Stimulated activated naive CD8-positive, alpha-beta T cell treated with anti-CD3 and anti-CD28 coated beads, Interleukin-15, Interleukin-2, amounts not matched to agents 100 U/mL and 50 U/mL, for 24 hours (primary cell): ENCODE measurements at places on chromosomes 4 and X.
A peak's percentile ranks its signal among the peaks of the same experiment; 100 is the strongest.

DNA sequence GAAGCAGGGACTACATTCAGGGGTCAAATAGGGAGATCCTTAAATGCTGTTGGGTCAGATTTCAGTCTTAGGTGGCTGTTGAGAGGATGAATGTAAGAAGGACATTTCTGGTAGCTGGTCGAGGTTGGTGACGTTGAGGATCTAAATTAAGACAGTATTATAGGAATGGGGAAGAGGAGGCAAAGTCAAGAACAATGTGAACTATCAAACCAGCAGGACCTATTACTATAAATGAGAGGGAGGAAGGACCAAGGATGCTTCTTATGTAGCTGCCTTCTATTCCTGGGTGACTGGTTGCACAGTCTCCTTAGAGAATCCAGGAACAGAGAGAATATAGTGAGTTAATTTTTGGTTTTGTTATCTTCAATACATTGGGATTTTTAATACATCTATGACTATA is 118.5 kb upstream of the BMPR1B start:
- no peak for DNase-seq

- DNase-seq = no peak
These were observed 108.3 kb downstream of the AFAP1 start for GRCh38 chr4:7831330-7831729.

GRCh38 chrX:45774961-45775360 is 574.3 kb upstream of the DIPK2B start:
- no peak for DNase-seq

DNA sequence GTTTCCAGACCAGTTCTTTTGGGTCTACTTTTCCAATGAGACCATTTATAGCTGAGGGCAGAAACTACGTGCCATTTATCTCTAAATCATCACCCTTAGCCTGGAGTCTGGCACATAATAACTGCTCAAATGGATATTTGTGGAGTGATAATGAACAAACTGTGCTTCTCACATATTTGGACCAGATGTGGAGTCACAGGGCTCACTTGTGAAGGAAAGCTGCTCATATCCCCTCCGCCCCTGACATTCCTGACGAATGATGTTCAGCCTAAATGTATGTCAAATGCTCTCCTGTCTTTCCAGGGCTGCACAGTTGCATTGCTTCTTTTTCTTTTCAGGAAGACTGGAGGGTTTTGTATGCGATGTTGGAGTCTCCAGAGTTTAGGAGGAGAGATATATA is 110.1 kb downstream of the GBA3 start:
- no peak for DNase-seq

DNA sequence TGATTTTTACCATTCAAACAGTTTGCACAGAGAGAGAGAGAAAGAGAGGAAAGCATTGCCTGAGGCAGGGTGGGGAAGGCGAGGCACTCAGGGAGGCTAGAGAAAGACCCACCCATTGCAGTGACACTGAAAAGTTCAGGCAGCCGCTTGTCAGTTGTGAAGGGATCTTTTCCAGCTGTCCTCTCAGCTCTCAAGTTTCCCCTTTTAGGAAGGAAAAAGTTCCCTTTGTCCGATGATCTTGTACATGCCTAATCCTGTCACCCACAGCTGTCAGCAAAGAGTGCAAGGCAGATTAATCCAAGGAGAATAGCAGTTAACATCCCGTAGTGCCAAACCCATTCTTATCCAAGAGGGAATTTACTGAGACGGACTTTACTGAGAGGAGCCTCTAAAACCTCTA is 255.0 kb downstream of the MAGEB5 start:
- no peak for DNase-seq

DNA sequence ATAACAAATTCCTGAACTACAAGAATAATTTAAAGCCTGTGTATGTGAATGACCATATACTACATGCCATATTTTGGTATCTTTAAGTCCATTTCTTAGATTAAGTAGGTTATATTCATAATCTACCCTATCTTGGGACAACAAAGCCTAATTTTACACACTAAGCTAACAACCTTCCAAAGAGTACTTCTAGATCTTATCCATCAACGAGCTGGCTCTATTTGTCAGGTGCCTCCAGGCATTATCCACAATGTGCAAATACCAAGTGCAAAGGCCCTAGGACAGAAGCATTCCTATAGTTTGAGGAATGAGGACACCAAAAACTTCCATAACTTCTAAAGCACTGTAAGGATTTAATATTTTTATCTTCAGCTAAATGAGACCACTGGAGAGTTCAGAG is 3.5 kb downstream of the SLBP start:
- no peak for DNase-seq

DNA sequence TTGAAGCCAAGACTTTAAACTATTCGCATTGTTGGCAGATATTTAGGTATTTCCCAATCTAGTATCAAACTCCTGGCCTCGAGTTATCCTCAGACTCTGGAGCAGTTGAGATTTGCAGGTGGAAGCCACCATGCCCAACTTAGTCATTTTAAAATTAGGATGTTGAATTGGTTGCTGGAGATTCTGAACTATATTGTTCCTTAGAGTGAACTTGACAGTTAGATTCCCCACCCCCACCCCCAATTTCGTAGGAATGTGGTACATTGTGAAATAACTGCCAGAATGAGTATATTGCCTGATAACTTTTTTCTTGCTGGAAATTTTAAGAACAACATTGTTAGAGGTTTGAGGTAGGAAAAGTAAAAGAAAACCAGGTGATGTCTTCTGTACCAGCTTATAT is 2.3 kb downstream of the NOCT start:
- no peak for DNase-seq

- no peak for DNase-seq
These were observed 112.3 kb downstream of the PCDH19 start for GRCh38 chrX:100297728-100298127.

- no peak for DNase-seq
These were observed 7.8 kb upstream of the ZBTB33 start for GRCh38 chrX:120242813-120243212.

- DNase-seq = no peak
These were observed 142.4 kb downstream of the TMEM164 start for GRCh38 chrX:110145311-110145710.

GRCh38 chrX:23861215-23861896 is 46.4 kb downstream of the APOO start:
- peak; percentile 5 for DNase-seq

DNA sequence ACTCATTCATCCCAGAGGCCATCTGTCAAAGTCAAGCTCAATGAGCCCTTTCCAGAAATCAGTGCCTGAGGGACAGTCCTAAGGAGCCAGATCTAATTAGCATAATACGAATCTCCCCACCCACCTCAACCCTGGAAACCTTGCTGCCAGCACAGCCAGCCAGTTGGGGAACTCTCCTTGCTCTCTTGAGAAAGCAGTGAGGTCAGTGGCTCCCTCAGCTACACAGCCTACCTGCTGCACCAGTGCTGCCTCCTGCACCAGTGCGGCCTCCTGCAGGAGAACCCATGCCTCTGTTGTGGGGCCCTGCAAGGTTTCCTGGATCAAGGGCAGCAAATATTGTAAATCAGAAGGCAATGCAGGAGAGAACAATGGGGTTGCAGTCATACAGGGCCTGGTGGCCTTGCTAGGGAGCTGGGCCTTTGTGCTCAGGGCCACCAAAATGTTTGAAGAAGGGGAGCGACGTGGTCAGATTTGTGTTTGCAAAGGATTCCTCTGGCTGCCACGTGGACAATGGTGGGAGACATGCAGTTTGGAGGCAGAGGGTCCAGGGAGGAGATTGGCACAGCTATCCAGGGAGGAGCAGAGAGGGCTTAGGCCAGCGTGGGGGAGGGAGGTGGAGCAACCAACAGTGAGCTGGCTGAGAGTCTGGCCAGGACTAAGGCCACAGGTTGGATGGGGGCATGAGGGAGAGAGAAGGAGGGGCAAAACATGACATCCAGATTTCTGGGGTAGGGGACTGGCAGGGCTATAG is 124.3 kb upstream of the MAMLD1 start:
- DNase-seq = no peak

GRCh38 chrX:55142919-55143310 is 54.1 kb downstream of the PAGE2 start:
- no peak for DNase-seq

DNA sequence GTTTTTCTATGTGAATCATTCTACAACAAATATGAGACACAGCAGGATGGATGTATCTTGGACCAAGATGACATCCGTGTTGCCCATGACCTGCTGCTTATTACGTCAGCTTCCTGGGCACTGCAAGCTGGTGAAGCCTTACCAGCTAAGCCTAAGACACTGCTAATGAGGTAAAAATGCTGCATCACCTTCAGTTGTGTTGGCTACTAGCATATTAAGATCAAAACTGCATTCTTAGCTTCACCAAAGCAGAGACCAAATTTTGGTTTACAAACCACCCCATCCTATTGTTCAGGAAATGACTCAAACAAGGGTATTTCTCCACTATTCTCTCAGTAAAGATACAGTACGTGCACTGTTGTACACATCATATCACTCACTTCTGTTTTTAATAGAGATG is 50.3 kb downstream of the MAML3 start:
- peak; percentile 39 for DNase-seq

GRCh38 chr4:185183622-185184281 is 20.0 kb downstream of the CFAP97 start:
- peak; percentile 77 for DNase-seq

- no peak for DNase-seq
These were observed 328.8 kb downstream of the ADAM29 start for GRCh38 chr4:175246941-175247340.

DNA sequence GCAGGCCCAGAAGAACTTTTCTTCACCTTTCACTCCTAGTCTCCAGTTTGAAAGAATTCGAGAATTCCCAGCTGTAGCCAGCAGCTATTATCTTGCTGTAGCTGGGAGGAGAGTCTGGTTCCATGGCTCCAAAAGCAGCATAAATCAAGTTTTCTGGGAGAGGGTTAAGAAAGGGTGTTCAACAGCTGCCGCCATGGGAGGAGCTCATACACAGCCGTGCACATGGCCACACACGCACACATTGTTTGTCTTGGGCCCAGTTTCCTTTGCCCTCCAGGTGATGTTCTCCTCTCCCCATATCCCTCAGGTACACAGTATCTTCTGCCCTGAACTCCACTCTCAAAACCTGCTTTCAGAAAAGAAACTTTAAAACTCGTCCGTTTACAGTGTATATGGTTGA is 4.1 kb upstream of the GPC3 start:
- DNase-seq = no peak

- no peak for DNase-seq
These were observed 247.1 kb upstream of the ETNPPL start for GRCh38 chr4:109009909-109010308.

DNA sequence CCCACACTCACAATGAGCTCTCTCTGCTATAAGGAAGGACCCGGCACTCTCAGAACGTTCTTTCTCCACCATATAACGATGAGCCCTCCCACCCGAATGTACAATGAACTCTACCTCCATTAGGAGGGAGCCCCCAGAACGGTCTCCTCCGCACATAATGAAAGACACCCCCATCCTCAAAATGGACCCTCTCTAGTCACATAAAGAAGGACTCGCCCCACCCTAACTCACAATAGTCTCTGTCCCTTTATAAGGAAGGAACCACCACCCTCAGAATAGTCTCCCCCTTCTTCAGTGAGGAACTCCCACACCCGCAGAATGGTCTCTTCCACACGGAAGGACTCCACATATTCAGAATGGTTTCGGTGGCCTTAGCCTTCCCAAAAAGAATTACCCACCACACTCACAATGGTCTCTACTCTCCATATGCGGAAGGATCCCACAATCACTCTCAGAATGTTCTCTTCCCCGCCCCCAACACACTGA is 477 bp downstream of the SLC35A2 start:
- DNase-seq = no peak

- no peak for DNase-seq
These were observed 155.2 kb upstream of the MSX1 start for GRCh38 chr4:4704267-4704666.

GRCh38 chrX:15146515-15146914 is 123.4 kb downstream of the ASB9 start:
- peak; percentile 40 for DNase-seq

- DNase-seq = no peak
These were observed 828.3 kb downstream of the TECRL start for GRCh38 chr4:63580796-63581475.

GRCh38 chrX:110374559-110374958 is 15.9 kb downstream of the RTL9 start:
- DNase-seq = no peak

DNA sequence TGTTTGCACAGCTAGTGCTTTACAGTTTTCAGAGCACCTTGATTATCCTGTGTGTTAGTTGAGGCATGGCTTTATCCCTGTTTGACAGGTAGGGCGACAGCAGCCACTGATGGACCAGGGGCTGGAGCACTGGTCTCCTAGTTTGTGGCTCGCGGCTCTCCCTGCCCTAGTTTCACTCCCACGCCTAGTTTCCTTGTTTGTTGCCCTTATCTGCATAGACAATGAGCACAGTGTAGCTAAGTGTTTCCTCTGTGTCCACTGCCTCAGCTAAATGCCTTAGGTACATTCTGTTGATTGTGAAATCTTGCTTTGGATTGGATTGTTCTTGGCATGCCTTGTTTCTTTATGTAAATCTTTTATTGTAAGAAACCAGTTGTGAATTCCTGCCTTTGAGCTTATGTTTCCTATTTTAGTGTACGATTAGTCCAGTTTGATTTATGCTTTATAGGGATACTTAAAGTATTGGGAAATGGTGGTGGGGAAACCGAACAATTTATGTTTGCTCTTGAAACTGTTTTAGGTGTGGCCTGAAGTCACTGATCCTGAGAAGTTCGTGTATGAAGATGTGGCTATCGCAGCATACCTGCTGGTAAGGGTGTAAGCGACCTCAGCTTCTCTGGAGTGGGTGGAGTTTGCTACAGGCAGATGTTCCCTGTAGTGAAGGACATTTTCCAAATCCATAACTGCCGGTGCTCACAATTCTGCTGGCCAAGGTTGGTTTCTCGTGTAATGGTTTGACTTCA is 11.0 kb downstream of the TRMT44 start:
- DNase-seq = no peak

DNA sequence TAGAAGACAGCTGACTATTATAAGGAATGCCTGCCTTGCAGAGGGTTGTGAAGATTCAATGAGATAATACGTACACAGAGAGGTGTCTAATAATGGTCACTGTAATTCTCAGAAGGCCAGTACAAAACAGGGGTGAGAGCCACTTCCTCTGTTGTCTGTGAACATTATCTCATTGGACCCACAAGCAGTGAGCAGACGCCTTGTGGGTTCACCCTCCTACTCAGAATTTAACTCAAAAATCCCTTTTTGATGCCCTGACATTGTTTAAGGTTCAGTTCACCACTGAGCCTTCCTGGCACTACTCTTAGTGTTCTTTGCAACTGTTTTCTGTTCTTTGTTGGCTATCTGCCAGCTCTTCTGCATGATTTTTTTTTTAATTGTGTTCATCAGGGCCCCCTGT is 467.4 kb downstream of the BCOR start:
- DNase-seq = no peak

- DNase-seq = no peak
These were observed 117.8 kb upstream of the NKX1-1 start for GRCh38 chr4:1523907-1524636.

DNA sequence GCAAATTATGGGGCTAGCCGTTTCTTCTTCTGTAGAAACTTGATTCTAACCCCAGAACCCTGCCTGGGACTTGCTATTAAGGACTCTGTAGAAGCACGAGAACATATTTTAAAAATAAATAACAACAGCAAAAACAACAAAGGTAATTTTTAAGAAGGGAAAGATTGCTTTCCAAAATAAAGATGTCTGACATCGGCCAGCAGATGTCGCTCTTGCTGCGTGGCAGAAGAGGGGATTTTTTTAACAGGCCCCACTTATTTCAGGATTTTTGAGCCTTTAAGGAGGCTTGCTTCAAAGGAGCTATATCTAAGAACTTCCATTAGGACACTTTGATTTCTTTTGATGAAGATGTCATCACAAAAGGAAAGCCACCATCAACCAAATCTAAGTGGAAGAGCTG is 62.8 kb upstream of the EGFL6 start:
- peak; percentile 43 for DNase-seq

- no peak for DNase-seq
These were observed 30.5 kb downstream of the TMPRSS11D start for GRCh38 chr4:67853336-67853735.
